Activated T-cell treated with anti-CD3 and anti-CD28 coated beads, Interleukin-2, amount 50 U/mL, for 72 hours (primary cell): ENCODE measurements at places on chromosomes 7 and 10.
A peak's percentile ranks its signal among the peaks of the same experiment; 100 is the strongest.

GRCh38 chr10:74887614-74888284 lies 61.3 kb downstream of the KAT6B start:
- no peak for DNase-seq

- DNase-seq = no peak
Measured at GRCh38 chr7:12316925-12317324, 86.7 kb downstream of the VWDE start.

- peak; percentile 3 for DNase-seq
Measured at GRCh38 chr7:147547252-147547897, 1043.2 kb upstream of the C7orf33 start.

GRCh38 chr7:24291271-24291670 lies 7.3 kb downstream of the NPY start:
- no peak for DNase-seq

DNA sequence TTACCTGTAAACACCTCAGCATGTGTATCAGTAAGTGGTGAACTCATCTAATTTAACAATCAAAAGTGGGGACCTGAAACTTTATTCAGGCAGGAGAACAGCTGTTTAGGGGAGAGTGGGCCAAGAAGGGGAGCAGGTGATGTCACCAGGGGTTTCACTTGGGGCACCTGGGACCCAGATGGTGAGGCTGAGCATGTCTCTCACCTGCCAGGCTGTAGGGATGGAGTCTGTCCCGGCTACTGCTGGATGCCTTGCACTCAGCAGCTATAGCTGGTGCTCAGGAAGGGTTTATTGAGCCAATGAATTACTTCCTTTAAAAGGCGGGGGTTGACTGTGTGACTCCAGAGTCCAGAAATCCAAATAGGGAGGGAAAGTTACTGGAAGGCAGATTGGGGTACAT lies 23.0 kb downstream of the CDH23 start:
- DNase-seq = no peak

DNA sequence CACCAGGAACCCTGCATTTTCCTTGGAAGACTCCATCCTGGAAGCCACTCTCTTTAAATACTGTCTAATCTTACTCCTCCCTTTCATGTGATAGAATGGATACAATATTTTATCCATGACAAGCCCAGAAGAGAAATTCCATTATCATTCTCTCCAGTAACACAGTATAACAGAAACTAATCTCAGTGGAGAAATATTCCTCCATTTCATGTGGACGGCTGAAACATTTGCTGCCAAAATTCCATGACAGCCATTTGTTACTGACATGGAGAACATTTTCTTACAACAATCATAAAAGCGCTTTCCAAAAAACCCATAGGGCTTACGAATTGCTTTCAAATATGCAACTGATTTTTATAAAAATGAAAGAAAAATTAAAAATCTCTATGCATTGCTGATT lies 392.8 kb upstream of the KLF6 start:
- DNase-seq = no peak

DNA sequence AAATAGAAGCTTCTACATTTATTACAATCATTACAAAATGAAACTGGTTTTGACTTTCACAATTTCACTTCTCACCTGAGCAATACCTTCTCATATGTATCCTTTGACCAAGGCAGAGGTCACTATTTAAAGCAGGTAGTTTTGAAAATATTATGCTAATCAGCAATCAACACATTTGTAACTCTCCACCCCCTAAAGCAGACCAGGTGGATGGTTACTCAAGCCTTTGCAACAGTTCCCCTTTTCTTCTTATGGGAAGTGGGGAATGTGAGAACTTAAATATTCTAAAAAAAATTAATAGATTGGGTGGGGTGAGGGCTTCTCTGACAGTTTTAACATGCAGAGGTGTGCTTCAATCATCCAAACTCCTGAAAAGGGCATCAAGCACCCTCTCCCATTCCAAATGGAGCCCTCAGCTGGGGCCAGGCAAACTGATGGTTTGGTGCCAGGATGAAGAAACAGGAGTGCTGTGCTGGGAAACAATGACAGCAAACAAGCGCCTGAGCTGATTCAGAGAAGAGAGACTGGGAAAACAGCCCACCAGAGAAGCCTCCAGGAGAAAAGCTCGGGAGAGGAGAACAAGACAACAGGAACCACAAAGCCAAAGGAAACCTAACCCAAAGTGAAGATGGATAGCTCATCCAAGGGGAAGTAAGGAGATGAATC lies 17.1 kb downstream of the RAPGEF5 start:
- no peak for DNase-seq

DNA sequence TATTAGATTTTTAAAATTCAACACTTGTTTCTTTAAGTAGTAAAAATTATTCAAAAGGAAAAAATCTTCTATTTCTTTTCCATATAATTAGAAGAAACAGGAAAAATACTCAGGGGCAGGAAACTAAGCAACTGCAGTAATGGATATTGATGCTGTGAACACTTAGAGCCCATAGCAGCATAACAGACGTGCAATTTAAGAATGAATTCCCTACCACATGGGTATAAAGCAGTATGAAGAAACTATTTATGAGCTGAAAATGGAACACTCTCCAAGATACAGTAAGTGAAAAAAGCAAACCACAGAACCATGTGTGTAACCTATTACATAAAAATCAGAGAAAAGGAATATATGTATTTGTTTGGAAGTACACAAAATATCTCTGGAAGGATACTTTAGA lies 30.8 kb downstream of the ARHGAP19 start:
- DNase-seq = no peak

DNA sequence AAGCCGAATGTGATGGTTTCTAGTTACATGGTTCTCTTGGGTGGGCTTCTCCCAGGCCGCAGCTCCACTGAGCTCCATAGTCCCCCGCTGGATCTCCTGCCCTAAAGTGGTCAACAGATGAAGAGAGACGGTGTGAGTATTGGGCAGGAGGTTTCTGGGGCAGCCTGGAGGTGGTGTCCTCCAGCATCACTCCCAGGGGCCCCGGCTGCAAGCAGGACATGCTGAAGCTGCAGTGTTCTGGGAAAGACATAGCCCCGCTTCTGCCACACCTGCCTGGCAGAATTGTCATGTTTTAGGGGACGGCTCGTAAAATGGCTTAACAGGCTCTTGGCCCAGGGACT lies 40.4 kb downstream of the CALML3 start:
- no peak for DNase-seq

DNA sequence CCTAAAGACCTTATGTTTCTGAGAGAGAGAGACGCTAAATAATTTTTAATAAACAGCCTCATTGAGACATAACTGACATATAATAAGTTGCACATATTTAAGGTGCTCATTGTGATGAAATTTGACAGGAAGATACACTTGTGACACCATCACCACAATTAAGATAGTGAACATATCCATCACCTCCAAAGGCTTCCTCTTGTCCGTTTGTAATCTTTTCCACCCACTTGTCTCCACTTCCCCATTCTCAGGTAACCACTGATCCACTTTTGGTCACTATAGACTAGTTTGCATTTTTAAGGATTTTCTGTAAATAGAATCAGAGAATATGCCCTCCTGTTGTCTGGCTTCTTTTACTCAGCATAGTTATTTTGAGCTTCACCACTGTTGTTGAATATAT lies 195.1 kb upstream of the WDR11 start:
- DNase-seq = no peak

DNA sequence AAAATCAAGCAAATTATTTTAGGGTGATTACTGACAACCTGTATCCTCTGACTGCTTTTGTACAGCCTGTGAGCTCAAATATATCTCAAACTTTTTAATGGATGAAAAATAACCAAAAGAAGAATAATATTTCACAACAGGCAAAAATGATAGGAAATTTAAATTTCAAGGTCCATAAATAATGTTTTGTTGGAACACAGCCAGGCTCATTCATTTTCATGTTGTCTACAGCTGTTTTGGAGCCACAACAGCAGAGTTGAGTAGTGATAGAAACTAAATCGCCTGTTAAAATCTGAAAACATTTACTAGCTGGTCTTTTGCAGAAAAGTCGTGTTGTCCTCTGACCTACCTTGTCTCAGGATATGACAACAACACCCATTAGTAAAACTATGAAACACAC lies 75.9 kb downstream of the GLI3 start:
- DNase-seq = no peak

DNA sequence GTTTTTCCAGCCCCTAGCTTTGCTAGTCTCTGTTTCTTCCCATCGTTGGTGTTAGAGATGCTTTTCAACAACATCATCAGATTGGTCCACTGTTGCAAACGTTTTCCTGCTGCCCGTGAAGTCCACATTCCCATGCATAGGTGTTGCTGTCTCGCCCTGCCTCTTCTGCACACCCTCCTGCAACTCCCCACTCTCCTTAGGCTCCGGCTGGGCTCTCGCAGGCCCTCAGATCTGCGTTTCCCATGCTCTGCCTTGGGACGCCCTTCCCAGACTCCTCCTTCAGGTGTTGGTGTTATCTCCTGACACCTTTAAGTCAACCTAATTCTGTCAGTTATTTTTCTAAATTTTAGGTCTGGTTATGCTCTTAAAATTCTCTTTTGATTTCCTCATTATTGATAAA lies 55.0 kb downstream of the ZMYND11 start:
- no peak for DNase-seq

DNA sequence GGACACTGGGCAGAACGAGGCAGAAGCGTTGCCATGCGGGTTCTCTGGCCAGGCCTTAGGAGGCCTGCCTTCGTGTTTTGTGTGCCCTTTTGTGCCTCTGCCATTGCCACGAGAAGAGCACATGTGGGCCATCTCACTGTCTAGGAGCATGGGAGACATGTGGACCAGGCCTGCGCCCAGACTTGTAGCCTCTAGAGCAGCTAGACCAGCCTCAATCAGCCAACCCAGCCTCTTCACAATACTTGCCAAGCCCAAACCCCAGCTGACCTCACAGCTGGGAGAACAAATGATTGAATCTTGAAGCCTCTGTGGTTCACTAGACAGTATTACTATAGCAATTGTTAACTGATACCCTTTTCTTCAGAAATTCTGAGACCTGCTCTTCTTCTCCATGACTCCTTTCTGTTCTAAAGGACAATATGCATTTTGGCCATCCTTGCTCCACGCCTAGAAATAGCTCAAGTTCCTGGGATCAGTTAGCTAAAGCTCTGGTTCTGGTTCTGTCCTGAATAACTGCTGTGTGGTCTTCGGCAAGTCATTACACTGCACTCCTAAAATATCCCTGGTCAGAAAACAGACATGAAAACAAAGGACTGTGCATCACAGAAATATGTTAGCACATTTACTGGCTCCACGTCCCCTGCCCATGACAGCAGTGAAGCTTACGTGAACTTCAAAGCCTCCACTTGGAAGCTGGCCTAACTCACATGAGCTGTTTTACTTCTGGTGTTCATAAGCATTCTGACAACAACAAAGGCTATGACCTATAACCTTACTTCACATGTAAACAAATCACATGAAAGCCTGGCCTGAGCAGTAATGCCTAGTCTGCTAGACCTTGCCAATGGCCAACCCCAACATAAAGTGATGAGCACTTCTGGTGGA lies 72.3 kb upstream of the MKRN1 start:
- no peak for DNase-seq

DNA sequence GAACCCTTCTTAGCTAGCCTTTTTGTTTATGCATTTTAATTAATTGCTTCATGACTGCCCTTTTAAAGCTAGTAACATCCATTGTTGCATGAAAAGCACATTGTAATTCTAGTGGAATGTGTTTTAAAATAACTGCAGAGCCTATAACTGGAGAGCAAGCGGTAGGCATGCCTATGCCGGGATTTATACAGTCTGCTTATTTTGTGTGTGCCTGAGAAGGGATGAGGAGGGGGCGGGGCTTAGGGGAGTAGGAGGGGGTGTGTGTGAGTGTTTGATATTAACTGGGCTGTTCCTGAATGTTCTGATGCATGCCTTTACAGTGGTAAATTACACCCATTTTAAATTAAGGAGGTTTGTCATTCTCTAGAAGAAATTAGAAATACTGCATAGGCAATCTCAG lies 208.1 kb downstream of the TCF7L2 start:
- DNase-seq = no peak

DNA sequence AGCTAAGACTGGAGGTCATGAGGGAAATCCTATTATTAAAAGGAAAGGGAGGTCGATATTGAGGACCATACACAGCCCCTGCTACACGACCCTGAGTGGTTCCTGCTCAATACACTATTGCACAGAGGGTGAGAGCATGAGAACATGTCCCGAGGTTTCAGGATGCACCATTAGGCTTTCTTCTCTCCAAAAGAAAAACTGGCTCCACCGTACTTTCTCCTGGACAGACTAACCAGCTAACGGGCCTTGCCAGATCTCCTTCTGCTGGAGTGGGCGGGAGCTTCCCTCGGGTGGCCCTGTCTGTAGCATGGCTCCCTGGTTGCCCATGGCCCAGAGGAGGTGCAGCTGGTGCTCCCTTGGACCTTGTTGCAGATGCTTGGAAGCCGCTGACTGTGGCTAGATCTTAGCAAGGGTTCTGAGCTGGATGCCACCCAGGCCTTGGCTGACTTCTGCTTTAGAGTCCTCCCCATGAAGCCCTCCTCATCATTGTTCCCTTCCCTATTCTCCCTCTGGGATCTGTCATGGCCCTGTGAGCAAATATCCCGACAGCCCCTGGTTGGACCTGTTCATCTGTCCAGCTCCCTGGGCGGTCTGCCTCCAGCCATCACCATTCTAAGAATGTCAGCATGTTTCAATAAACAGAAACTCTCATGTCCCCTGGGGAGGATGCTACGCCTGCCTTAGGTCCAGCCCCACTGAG lies 52.9 kb upstream of the SHH start:
- no peak for DNase-seq

GRCh38 chr7:47576031-47576865 lies 5.7 kb downstream of the TNS3 start:
- no peak for DNase-seq

DNA sequence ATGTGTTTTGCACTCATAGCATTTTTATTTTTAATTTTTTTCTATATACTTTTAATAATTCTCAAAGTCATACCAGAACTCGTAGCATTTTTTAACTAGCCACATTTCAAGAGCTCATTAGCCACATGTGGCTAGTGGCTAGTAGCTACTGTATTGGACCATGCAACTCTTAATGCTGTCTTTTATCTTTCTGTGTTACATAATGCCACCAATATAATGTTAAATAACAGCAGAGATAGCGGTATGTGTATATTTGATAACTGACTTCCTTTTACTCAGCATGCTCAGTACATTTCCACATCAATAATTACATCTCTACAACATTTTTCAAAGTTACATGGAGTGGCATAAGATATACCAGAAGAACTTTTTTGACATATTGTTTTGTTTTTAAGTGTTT lies 91.4 kb downstream of the CDK13 start:
- no peak for DNase-seq

- no peak for DNase-seq
Measured at GRCh38 chr7:130426564-130426963, 14.3 kb downstream of the CEP41 start.
